Left colon (tissue), 2 donors: ENCODE measurements at places on chromosomes 5 and 9. TPM values are rescaled to one million over a fixed set of nuclear protein-coding genes. Genes with fewer than 3 reads are reported as not detected.

CDX1 gene
- total RNA-seq, result 323 TPM

FAM170A gene
- total RNA-seq, result not detected

BARHL1 gene
- not detected for total RNA-seq

ANKRD34B gene
- not detected for total RNA-seq

MLANA gene
- not detected for total RNA-seq

KLHL9 gene
- 23.7 TPM for total RNA-seq

WDR70 gene
- 20.3 TPM for total RNA-seq

HTR4 gene
- 19.0 TPM for total RNA-seq

GARIN3 gene
- not detected for total RNA-seq

ACSL6 gene
- 0.58 TPM for total RNA-seq

DNA sequence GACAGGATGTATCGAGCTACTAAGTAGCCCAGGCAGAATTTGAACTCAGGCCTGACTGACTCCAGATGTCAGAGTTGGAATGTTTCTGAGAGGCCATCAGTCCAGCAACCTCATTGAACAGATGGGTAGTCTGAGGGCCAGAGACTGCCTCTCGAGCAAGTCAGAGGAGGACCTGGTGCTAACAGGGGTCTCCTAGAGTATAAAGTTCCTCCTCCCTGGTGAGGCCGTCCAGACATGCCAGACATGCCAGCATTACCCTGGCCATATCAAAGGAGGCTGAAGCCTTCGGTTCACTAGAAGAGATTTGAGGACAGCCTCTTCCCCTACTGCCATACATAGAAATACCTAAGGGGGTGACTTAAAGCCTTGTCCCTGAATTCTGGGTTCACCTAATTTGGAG, 81.2 kb downstream of the ZNF618 start:
- no peak for DNase-seq

- DNase-seq, result no peak
These were observed 95.2 kb downstream of the SLCO4C1 start for GRCh38 chr5:102200861-102201260.

GRCh38 chr5:151864061-151864748, 60.4 kb downstream of the GLRA1 start:
- DNase-seq, result no peak

GRCh38 chr5:177194268-177194667, 60.7 kb downstream of the NSD1 start:
- DNase-seq, result no peak

GRCh38 chr5:73282923-73283322, 109.9 kb downstream of the TMEM174 start:
- DNase-seq, result no peak

DNA sequence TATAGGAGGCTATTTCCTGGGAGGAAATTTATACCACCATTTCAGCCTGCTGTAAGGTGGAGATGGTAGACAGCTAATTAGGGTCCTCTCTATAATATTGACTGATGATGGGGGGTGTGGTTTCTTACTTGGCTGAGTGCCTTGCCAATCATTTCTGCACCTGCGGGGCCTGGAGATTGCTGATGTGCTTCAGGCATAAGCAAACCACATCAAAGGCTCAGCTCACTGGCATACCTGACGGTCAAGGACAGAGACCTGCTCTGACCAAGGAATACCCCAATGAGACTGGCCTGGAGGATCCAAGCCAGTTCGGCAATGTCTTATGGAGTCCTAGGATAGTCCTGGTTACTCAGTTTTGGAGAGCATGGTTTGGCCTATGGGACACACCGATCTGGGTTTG, 29.5 kb downstream of the ANKH start:
- DNase-seq, result no peak

DNA sequence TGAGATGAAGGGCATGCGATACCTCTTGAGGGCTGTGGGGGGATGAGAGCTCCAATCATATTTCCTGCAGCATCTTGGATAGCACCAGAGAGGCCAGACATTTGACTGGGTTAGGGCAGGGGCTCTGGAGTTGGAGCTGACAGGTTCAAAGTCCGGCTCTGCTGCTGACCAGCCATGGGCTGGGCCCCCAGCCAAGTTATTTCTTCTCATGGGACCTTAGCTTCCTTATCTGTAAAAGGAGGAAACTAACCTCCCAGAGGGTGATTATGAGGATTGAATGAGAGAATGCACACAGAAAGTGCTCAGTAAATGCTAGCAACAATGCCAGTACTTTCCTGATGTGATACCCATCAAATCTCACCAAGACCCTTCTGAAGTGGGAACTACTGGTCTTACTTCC, 65.2 kb upstream of the SLC25A51 start:
- peak; percentile 90 for DNase-seq

GRCh38 chr9:6086006-6086655, 70.7 kb upstream of the RANBP6 start:
- no peak for DNase-seq

- DNase-seq, result no peak
These were observed 8.8 kb downstream of the RXRA start for GRCh38 chr9:134335061-134335460.

DNA sequence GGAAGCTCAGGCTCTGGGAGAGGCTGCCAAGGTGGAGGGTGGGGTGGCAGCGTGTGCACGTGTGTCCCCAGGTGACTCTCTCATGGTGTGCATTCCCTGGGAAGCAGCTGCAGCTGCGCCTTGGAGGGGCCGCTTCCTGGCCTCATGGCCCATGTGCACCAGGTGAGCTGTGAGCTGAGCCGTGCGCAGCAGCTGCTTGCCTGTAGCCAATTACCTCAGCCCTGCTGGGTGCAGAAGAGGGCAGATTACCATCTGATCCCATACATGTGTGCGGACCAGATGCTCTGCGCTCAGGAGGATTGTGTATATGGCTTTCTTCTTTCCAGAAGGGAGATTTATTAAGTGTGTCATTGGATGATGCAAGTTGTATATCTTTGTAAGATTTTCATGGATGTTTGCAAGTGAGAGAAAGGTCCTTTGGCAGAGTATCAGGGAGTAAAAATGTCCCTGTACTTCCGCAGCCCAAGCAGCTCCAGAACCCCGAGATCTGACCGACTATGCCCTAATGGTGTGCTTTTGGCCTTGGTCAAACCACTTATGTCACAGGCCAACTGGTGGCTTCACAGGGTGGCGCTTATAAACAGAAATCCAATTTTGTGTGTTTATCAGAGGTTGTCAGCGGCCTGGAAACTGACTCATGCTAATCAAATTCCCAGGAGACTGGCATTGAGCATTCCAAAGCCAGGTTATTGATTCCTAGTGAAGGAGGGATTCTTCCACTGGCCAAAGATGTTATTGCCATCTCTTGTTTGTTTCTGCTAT, 229.3 kb downstream of the GOLPH3 start:
- DNase-seq, result no peak

GRCh38 chr5:60820593-60821487, 23.2 kb downstream of the ELOVL7 start:
- DNase-seq, result no peak

DNA sequence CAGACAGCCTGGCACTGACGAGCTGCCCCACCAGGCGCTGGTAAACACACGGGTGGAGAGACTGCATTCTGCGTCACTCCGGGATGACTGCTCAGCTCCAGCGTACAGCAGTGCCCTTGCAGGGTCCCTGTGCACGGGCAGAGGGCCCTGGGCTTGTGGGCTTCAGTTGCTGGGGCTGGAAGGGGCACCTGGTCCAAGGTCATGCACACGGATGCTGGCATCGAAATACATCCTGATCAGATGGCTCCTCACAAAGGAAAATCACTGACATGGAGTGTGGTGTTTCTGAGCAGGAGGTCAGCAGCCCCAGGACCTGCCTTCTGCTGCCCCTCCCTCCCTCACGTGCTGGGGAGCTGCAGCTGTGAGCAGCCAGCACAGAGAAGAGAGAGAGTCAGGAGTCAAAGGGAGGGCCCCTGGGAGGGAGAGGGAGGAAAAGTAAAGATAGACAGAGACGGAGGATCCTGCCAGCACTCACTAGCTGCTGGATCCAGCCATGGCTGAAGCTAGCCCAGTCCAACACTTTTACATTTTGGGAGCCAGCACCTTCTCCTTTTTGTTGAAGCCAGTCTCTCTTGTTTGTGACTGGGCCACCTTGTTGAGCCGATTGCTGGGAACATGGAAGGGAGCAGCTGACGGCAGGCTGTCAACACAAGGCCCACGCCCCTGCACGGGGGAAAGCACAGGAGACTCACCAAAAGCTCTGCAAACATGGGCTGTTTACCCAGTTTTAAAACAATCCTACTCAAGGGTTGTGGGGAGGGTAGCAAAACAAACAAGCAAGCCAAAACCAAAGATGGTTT, 166.5 kb upstream of the PHYKPL start:
- DNase-seq, result no peak

DNA sequence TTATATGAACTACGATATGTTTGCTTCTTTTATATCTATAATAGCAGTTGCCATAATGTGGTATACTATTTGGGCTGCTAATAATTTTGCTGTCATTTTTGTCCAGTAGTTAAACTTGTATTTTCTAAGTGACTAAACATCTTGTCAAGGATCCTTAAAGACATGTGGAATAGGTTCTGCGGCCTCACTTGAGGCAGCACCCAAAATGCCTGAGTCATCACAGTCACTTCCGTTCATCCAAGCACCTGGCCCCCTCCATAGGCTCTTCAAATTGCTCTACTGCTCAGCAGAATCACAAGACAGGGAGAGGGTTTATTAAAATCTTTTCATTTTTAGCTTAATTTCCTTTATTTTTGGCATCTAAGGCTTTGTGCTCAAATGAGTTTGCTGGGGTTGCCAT, 259.1 kb downstream of the AOPEP start:
- DNase-seq, result no peak

GRCh38 chr5:112971276-112971675, 5.3 kb upstream of the DCP2 start:
- no peak for DNase-seq

- no peak for DNase-seq
These were observed 15.4 kb downstream of the ZNF622 start for GRCh38 chr5:16450163-16450562.

DNA sequence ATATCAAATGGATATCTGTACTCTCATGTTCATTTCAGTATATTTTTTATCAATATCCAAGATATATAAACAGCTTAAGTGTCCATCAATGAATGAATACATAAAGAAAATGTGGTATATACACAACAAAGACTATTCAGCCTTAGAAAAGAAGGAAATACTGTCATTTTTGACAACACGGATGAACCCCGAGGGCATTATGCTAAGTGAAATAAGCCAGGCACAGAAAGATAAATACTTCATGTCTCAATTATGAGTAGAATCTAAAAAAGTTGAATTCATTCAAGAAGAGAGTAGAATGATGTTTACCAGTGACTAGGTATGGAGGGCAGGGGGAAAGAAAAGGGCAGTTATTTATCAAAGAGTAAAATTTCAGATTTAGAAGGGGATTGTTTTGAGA, 949.8 kb upstream of the TYRP1 start:
- DNase-seq, result no peak

- no peak for DNase-seq
These were observed 1570.5 kb upstream of the NUDT12 start for GRCh38 chr5:105133087-105133486.

GRCh38 chr5:154575546-154576428, 97.8 kb upstream of the HAND1 start:
- no peak for DNase-seq

DNA sequence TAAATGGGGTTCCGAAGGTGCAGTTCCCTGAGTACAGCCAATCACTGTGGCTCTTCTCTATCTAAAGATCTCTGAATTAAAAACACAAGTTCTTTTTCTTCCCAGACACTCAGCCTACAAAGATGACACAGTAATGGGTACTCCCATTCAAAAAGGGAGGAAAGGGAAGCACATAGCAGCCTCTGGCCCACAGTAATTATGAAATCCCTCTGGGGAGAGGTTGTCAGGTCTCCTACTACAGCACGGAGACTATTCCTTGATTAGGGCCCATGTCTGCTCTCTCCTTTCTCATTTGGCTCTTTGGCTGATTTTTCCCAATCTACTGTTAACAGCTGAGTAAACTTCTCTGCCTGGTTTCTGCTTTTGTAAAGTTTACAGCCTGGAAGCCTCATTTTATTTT, 62.0 kb upstream of the RANBP3L start:
- no peak for DNase-seq

- DNase-seq, result no peak
These were observed 191.2 kb downstream of the TRPM6 start for GRCh38 chr9:74696520-74696919.

DNA sequence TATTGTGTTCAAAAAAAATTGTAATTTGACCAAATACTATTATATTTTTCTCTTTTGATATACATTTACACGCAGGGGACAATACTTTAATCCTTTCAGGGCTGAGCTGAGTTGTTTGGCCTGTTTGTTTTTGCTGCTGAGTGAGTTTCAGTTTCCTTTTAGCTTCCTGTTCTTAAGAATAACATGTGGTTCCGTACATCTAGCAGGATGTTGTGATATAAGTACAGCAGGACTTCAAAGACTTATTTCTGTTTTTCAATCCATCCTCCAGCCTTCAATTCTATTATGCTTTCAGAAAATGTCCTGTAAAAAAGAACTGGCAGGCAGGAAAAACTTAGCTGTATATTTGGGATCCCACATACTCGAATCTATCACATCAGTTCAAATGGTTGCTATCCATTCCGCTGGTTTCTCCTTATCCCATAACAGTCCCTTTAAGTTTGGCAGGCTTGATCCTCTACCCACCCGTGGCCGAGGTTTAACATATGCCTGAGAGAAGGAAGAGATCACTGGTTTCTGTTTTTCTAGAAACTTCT, 1037.3 kb upstream of the ACO1 start:
- no peak for DNase-seq

GRCh38 chr9:125794708-125795107, 47.5 kb downstream of the PBX3 start:
- DNase-seq, result no peak

DNA sequence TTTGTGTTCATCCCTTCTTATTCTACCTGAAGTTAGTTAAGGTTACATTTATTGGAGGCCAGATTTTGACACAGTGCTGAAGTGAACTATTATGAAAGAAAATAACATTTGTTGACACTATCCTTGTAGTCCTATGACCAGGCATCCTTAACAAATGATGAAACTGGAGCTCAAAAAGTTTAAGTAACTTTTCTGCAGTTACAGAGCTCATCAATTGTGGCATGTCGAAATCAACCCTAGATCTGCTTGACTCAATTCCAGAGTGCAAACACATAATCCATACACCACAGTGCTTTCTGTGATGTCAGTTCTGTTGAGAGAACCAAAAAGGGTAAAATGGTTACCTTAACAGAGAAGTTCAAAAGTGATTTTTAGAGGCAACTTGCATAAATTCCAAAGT, 28.6 kb downstream of the KCNN2 start:
- DNase-seq, result no peak

DNA sequence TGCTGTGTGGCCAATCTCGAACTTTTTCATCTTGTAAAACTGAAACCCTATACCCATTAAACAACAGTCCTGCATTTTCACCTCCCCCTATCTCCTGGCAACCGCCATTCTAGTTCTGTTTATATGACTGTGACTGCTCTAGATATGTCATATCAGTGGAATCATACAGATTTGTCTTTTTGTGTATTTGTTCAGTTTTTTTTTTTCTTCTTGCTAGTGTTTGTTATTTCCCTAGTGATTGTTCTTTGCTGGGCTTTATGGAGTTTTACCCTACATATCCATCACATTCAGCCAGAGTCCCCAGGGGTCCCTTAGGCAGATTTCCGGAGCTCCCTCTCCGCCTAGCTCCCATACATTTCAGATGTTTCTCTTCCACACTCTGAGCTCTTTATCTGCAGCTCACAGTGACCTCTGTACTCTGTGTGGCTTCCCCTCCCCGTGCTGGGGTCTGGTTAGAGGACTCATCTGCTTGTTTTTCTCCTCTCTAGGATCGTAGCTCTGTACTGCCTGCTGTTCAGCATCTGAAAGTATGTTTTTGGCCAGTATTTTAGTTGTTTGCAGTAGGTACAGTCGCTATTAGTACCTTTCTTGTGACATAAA, 25.1 kb upstream of the CARTPT start:
- DNase-seq, result no peak
